Activated CD4-positive, alpha-beta T cell treated with anti-CD3 and anti-CD28 coated beads for 36 hours (primary cell): ENCODE measurements at places on chromosomes 5 and 9.

GRCh38 chr5:12861886-12862654 is 957.8 kb upstream of the CTNND2 start:
- no peak overlapping the region for H3K27ac ChIP-seq
- no peaks in the 10 kb centered on the region for H3K4me1 ChIP-seq
- no peaks in the 10 kb centered on the region for H3K27me3 ChIP-seq
- no peak overlapping the region for H3K4me3 ChIP-seq

GRCh38 chr5:100407053-100407452 is 128.1 kb upstream of the FAM174A start:
- no peaks in the 10 kb centered on the region for H3K36me3 ChIP-seq
- no peak overlapping the region for H3K4me3 ChIP-seq
- peaks cover 1% of the 10 kb centered on the region for H3K27me3 ChIP-seq
- no peak for DNase-seq
- no peak overlapping the region for H3K27ac ChIP-seq
- H3K4me1 ChIP-seq: no peaks in the 10 kb centered on the region

DNA sequence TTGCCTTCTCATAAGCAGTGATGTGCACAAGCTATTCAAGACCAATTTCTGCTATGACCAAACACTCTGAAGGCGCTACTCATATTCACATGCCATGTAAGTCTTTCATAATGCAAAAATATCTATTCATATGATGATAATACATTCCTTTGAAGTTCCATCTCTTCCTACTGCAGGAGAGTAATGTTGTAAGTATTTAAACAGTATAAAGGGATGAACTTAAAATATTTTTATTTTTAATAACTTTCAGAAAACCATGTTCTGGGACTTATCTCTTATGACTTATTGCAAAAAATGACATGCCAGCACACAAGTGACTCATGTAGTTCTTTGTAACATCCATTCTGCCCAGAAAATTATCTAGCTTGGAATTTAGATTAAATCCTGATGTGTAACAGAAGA is 376.4 kb downstream of the KCTD16 start:
- no peaks in the 10 kb centered on the region for H3K27me3 ChIP-seq
- no peak for DNase-seq
- no peaks in the 10 kb centered on the region for H3K4me1 ChIP-seq
- H3K27ac ChIP-seq: no peak overlapping the region

- peaks cover 31% of the 10 kb centered on the region for H3K27me3 ChIP-seq
- no peak for DNase-seq
- no peak overlapping the region for H3K4me3 ChIP-seq
- H3K36me3 ChIP-seq: no peaks in the 10 kb centered on the region
- peaks cover 11% of the 10 kb centered on the region for H3K4me1 ChIP-seq
- H3K27ac ChIP-seq: no peak overlapping the region
Observed at GRCh38 chr9:90789862-90790261, 11.8 kb upstream of the SYK start.

DNA sequence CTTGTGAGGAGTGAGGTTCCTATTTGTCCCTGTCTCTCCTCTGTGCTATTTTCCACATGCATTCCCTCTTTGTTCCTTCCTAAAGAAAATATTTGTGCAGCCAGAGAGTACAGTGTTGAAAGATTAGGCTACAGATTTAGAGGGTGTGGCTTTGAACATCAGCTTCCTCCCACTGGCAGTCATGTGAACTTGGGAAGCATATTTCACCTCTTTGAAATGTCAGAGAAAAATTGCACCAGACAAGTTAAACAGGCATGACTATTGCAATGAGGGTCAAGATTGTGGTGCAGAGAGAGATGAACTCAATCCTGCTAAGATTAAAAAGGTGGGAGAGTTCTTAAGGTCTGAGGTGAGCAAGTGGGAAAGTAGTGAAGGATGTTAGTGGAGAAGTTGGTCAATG is 641.0 kb downstream of the DNAH5 start:
- H3K27ac ChIP-seq: no peak overlapping the region
- H3K36me3 ChIP-seq: no peaks in the 10 kb centered on the region
- DNase-seq: no peak
- no peaks in the 10 kb centered on the region for H3K27me3 ChIP-seq
- H3K4me1 ChIP-seq: no peaks in the 10 kb centered on the region

GRCh38 chr5:37791321-37791720 is 48.5 kb downstream of the GDNF start:
- no peak for DNase-seq
- H3K27me3 ChIP-seq: peaks cover 13% of the 10 kb centered on the region
- H3K36me3 ChIP-seq: no peaks in the 10 kb centered on the region
- H3K27ac ChIP-seq: no peak overlapping the region
- H3K4me1 ChIP-seq: no peaks in the 10 kb centered on the region

- H3K4me3 ChIP-seq: no peak overlapping the region
- no peak overlapping the region for H3K27ac ChIP-seq
- no peaks in the 10 kb centered on the region for H3K4me1 ChIP-seq
- no peaks in the 10 kb centered on the region for H3K36me3 ChIP-seq
Observed at GRCh38 chr5:165497707-165498106, 1992.3 kb downstream of the MAT2B start.

GRCh38 chr9:8261737-8262136 is 462.2 kb upstream of the DMAC1 start:
- H3K4me1 ChIP-seq: no peaks in the 10 kb centered on the region
- DNase-seq: no peak
- no peak overlapping the region for H3K4me3 ChIP-seq
- H3K27me3 ChIP-seq: no peaks in the 10 kb centered on the region
- no peaks in the 10 kb centered on the region for H3K36me3 ChIP-seq
- H3K27ac ChIP-seq: no peak overlapping the region

GRCh38 chr5:177006265-177006972 is at the start of gene UIMC1:
Gene UIMC1, minus strand, starts transcription at chr5:177006779. Its CDS starts 24,164 bp downstream, at chr5:176982615.
- peak within 1 kb of the TSS; percentile 96 for H3K27ac ChIP-seq
- H3K4me1 ChIP-seq: peaks cover 26% of the 10 kb centered on the region
- no peaks in the 10 kb centered on the region for H3K27me3 ChIP-seq
- DNase-seq: peak; percentile 96

- H3K4me3 ChIP-seq: no peak overlapping the region
- H3K36me3 ChIP-seq: no peaks in the 10 kb centered on the region
- H3K4me1 ChIP-seq: no peaks in the 10 kb centered on the region
Observed at GRCh38 chr9:89213396-89213880, 34.8 kb upstream of the SHC3 start.

GRCh38 chr5:110757118-110757729 is 18.4 kb downstream of the SLC25A46 start:
- peak; percentile 17 for DNase-seq
- H3K4me3 ChIP-seq: no peak overlapping the region
- no peaks in the 10 kb centered on the region for H3K27me3 ChIP-seq
- peaks cover 27% of the 10 kb centered on the region for H3K4me1 ChIP-seq
- peaks cover 28% of the 10 kb centered on the region for H3K36me3 ChIP-seq
- no peak overlapping the region for H3K27ac ChIP-seq

DNA sequence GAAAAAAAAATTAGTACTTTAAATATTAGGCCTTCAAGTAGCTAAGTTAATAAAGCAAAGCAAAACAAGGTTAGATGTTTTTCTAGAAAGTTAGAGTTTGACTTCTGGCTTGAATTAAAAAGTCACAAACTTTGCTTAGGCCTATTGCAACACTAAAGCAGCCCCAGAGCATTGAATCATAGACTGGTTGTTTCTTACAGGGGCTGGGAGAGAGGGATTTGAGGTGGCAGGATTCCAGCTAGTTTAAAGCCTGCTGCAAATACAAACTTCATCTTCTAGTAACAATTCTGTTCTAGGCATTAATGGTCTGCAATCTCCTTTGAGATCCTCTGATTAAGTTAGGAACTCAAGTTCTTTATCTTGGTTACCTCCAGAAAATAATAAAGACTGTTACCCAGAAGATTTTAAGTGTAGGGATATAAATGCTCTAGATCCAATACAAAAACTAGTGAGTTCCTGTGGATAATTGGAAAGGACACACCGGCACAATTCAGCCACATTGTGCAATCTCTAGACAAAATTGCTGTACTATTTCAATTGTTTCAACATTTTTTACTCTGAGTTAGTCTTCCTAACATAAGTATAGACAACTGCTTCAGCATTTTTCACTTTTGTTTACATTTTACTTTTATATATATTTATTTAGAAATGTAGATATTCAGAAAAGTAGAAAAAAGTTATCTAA is 12.6 kb downstream of the OR13C5 start:
- DNase-seq: no peak
- no peak overlapping the region for H3K4me3 ChIP-seq
- H3K27ac ChIP-seq: no peak overlapping the region
- H3K27me3 ChIP-seq: no peaks in the 10 kb centered on the region
- no peaks in the 10 kb centered on the region for H3K36me3 ChIP-seq

DNA sequence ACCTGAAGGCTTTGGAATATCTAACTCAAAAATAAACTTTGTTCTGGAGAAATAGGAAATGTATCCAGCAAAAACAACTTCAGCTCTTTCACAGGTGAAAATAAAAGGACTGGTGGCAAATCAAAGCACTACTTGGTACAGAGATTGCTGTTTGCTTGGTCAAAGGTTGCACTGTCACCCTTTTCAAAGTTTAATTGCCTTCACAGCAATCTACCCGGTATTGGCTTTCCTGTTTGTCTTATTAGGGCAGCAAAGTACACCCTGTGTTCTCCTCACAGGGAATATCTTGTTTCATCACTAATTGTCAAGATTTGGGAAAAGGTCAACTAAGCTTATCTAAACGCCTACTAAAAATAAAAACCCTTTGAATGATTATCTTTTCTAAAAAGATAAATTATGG is 214.1 kb upstream of the ADCY2 start:
- H3K4me1 ChIP-seq: no peaks in the 10 kb centered on the region
- no peak overlapping the region for H3K27ac ChIP-seq
- no peak for DNase-seq
- H3K36me3 ChIP-seq: no peaks in the 10 kb centered on the region
- H3K27me3 ChIP-seq: no peaks in the 10 kb centered on the region

- no peak overlapping the region for H3K27ac ChIP-seq
- no peaks in the 10 kb centered on the region for H3K36me3 ChIP-seq
- DNase-seq: no peak
- peaks cover 7% of the 10 kb centered on the region for H3K4me1 ChIP-seq
- H3K27me3 ChIP-seq: peaks cover 29% of the 10 kb centered on the region
Observed at GRCh38 chr9:123376218-123377071, 20.4 kb downstream of the CRB2 start.

DNA sequence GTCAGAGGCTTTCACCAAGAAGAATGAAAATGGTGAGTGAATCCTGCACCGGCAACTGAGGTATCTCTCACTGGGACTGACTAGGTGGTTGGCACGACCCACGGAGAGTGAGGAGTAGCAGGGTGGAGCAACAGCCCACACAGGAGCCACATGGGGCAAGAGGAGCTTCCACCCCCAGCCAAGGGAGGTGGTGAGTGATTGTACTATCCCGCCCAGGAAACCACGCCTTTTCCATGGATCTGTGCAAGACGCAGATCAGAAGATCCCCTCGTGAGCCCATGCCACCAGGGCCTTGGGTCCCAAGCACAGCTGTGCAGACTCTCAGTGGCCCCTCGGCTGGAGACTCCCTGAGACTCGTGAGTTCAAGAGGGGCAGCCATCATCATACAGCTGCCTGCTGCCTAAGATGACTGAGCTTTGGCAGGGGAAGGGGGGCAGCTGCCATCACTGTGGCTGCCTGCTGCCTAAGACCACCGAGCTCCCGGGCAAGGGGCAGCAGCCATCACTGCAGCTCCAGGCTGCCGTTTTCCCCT is 229.5 kb downstream of the AP3B1 start:
- H3K27me3 ChIP-seq: no peaks in the 10 kb centered on the region
- H3K4me1 ChIP-seq: no peaks in the 10 kb centered on the region
- no peak overlapping the region for H3K4me3 ChIP-seq
- H3K27ac ChIP-seq: no peak overlapping the region

GRCh38 chr5:74625742-74626241 is 14.7 kb downstream of the ENC1 start:
- H3K4me1 ChIP-seq: peaks cover 28% of the 10 kb centered on the region
- DNase-seq: no peak
- H3K27me3 ChIP-seq: peaks cover 26% of the 10 kb centered on the region
- H3K4me3 ChIP-seq: no peak overlapping the region
- no peak overlapping the region for H3K27ac ChIP-seq

DNA sequence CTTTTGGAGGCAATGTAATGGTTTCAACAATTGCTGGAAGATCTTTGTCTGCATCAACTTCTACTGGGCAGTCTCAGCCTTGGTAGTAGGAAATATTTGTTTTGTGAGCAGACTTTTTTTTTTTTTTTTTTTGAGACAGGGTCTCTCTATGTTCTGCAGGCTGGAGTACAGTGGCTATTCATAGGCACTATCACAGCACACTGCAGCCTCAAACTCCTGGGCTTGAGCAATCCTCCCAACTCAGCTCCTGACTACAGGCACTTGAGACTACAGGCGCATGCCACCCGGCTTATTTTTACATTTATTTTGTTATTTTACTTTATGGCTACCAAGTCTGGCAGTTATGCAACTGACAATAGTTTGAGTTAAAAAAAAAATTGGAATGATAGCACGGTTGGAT is 187.3 kb downstream of the SNX18 start:
- no peaks in the 10 kb centered on the region for H3K27me3 ChIP-seq
- no peak for DNase-seq
- no peak overlapping the region for H3K4me3 ChIP-seq
- H3K27ac ChIP-seq: no peak overlapping the region
- H3K4me1 ChIP-seq: no peaks in the 10 kb centered on the region

GRCh38 chr9:110809038-110809595 is 140.5 kb downstream of the MUSK start:
- H3K36me3 ChIP-seq: no peaks in the 10 kb centered on the region
- H3K27ac ChIP-seq: no peak overlapping the region
- no peak overlapping the region for H3K4me3 ChIP-seq
- no peak for DNase-seq

DNA sequence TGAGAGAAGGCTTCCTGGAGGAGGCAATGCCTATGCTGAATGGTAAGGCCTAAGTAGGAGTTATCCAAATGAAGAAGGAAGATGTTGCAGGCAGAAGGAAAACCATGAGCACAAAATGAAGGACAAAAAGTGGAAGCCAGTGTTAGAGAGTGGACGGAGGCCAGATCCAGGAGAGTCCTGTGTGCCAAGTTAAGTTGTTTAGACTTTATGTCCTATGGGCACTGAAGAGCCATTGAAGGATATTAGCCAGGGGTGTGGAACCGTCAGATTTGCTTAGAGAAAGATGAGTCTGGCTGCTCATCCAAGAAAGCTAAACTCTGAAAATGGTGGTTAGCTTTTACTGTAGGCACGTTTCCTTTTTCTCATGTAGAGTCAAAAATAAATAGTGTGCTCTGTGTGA is 254.7 kb downstream of the ADAMTSL1 start:
- no peak overlapping the region for H3K4me3 ChIP-seq
- DNase-seq: no peak
- no peaks in the 10 kb centered on the region for H3K36me3 ChIP-seq
- no peak overlapping the region for H3K27ac ChIP-seq
- no peaks in the 10 kb centered on the region for H3K4me1 ChIP-seq
